ENCODE measurements at places on chromosomes 6 and 20. TPM values are rescaled to one million over a fixed set of nuclear protein-coding genes. Genes with fewer than 3 reads are reported as not detected.

Gene PTCHD4
- total RNA-seq: 0.54 TPM

Gene WFDC2
- 0.22 TPM for total RNA-seq

Gene SAMD5
- 2.8 TPM for total RNA-seq

Gene PPIL6
- 6.2 TPM for total RNA-seq

Gene OR2H1
- total RNA-seq: not detected

Gene VWA7
- total RNA-seq: 1.9 TPM

Gene SIRPD
- not detected for total RNA-seq

Gene REM1
- 0.76 TPM for total RNA-seq

Gene COL9A3
- total RNA-seq: 1.0 TPM
